ENCODE measurements at places on chromosomes 13 and 19.
A peak's percentile ranks its signal among the peaks of the same experiment; 100 is the strongest.

DNA sequence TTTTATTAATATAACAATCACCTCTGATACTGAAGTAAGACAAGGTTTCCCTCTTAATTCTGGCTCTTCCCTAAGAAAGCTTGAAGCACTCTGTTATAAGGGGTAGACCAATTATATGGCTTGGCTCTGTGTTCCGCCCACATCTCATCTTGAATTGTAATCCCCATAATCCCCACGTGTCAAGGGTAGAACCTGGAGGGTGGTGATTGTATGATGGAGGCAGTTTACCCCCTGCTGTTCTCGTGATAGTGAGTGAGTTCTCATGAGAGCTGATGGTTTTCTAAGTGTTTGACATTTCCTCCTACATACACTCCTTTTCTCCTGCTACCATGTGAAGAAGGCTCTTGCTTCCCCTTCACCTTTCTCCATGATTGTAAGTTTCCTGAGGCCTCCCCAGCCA is 363.8 kb upstream of the PCDH20 start:
- DNase-seq: no peak

DNA sequence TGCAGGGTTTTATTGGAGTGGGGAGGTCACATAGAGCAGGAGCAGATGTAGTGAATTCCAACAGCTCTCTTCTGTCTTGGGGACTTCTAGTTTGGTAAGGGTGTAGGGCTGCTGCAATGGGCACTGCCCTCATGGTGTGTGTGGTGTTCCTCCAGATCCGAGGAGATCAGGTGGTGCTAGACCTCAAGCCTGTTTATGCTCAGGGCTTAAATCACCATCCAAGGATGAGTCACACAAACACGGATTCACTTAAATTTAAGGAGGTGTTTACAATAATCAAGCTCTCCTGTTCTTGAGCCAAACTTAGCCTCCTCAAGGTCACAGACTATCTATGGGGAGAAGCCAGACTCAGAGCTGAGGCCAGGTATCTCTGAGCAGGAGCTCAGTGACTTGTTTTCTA is 23.0 kb downstream of the HS6ST3 start:
- DNase-seq: no peak

GRCh38 chr13:64248371-64249065 is 2832.9 kb upstream of the PCDH20 start:
- no peak for DNase-seq

- no peak for DNase-seq
Measured at GRCh38 chr13:51821606-51822005, 17.6 kb upstream of the DHRS12 start.

- no peak for DNase-seq
Measured at GRCh38 chr19:29411113-29411581, 114.6 kb upstream of the VSTM2B start.

GRCh38 chr13:32889986-32890565 is 126.1 kb upstream of the KL start:
- DNase-seq: no peak

- DNase-seq: peak; percentile 96
Measured at GRCh38 chr19:38869836-38870607, 8.1 kb downstream of the RINL start.

GRCh38 chr13:50941146-50941545 is 31.6 kb downstream of the RNASEH2B start:
- no peak for DNase-seq

GRCh38 chr13:31074756-31075155 is 86.9 kb downstream of the HSPH1 start:
- DNase-seq: no peak

DNA sequence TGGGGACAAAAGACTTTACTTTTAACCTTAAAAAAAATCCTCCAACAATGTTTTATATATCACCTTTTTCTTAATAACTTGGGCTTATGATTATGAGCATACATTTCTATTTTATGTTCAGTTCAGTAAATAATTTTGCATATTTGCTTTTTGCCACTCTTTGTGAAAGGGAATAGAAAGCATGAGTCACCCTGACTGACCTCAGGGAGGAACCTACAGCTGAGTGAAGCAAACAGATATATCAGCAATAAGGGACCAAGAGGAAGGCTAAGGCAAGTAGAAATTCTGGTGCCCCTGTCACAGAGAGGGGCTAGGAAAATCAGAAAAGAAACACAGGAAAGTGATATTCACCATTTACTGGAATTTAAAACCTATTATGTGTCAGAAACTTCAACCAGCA is 37.2 kb upstream of the SOHLH2 start:
- DNase-seq: no peak

- no peak for DNase-seq
Measured at GRCh38 chr13:58992478-58993042, 1171.2 kb downstream of the DIAPH3 start.

DNA sequence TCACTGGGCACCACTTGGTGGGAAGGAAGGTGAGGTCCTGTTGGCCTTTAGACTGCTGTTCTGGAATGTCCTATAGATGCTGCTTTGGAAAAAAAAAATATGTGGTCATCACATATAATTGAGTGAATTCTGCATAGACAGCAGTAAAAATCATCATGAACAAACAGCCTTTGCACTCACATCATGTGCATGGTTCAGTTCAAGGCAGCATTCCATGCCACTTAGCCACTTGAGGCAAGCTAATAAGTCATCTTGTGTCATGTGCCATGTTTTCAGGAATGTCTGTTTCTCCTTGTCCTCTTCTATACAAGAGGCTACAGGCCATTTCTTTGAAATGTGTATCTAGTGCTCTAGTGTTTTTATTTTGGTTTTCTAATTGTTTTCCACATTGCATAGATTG is 43.9 kb upstream of the TSC22D1 start:
- DNase-seq: no peak

GRCh38 chr19:18002347-18002850 is 5.6 kb upstream of the ARRDC2 start:
- no peak for DNase-seq

DNA sequence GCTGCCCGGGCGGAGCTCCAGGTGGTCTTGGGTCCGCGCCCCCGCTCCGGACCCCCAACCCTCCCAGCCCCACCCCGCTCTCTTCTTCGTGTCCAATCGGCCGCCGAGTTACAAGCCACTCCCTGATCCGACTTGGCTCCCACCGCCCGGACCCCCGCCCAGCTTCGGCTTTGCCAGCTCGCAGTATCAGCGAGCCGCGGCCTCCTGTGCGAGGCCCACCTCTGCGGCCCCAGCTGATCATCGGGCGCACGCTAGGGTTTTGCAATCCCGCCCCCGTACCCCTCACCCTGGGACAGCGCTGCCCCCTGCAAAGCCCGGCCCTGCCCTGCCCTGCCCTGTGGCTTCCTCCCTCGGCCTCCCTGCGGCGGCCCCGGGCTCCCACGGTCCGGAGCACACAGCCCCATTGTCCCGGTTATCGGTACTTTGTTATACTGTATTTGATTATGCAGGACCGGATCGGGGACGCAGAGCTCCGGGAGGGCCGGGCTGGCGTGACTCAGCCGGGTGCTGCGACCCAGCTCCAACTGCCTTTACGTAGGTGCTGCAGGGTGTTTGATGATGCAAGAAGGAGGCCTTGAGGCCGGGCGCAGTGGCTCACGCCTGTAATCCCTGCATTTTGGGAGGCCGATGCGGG is 598 bp upstream of the LPAR2 start:
- peak; percentile 65 for DNase-seq

DNA sequence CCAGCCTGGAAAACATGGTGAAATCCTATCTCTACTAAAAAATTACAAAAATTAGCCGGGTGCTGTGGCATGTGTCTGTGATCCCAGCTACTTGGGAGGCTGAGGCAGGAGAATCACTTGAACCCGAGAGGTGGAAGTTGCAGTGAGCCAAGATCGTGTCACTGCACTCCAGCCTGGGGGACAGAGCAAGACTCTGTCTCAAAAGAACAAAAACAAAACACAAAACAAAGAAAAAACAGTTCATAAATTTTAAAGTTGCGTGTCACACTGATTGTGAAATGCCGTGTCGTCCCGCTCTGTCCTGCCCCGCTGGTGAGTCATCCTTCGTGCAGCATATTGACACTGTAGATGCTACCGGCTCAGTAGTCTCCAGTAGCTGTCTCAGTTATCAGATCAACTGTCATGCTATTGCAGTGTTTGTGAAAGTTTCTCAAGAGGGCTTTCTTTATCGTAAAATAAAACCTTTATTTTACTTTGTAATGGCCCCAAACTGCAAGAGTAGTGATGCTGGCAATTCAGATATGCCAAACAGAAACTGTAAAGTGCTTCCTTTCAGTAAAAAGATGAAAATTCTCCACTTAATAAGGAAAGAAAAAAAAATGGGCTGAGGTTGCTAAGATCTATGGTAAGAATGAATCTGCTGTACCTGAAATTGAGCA is 36.4 kb upstream of the IGFL1 start:
- peak; percentile 38 for DNase-seq

GRCh38 chr13:51728275-51728673 is 75.7 kb downstream of the DHRS12 start:
- no peak for DNase-seq

DNA sequence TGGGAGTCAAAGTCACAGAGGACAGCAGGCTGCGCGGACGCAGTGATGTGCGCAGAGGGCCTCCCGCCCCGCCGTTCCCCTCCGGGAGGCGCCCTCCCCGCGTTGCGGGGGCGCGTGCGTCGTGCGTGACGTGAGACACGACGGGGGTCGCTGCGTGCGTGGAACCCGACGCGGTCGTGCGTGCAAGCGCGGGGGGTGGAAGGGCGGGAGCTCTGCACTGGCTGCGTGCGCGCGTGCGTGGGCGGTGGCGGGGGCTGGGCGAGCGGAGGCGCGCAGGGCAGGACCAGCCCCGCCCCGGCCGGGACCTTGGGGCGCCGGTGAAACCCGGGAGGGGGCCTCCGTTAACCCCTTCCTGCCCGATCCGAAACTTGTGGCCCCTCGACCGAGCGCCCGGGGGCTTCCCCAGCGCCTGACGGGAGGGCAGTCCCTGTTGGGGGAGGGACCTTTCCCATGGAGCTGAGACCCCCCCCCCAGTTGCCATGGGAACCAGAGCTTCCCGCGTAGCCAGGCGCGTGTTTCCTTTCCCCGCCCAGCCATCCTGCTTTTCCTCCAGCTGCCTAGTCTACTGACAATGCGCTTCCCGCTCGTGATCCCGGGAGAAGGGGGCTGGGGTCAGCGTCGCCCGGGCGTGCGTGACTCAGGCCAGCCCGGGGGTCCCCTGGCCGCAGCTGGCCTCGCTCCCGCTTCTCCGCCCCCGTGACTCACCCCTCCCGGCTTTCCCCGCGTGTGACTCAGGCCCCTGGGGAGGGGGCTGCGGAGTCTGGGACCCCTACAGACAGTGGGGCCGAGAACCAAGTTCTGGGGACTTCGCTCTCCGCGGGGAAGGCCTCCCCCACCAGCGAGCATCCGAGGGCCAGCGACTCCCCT is 7.3 kb upstream of the HOOK2 start:
- DNase-seq: peak; percentile 94

- DNase-seq: no peak
Measured at GRCh38 chr13:109235901-109236300, 550.5 kb downstream of the IRS2 start.

DNA sequence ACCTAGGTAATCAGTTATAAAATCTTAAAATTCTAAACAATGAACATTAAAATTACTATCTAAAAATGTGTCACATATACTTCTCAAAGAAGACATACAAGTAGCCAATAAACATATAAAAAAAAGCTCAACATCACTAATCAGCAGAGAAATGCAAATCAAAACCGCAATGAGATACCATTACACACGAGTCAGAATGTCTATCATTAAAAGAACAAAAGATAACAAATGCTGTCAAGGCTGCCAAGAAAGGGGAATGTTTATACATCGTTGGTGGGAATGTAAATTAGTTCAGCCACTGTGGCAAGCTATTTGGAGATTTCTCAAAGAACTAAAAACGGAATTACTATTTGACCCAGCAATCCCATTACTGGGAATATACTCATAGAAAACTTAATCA is 310.3 kb upstream of the EDNRB start:
- no peak for DNase-seq

GRCh38 chr19:42529248-42529764 is 1.0 kb upstream of the CEACAM1 start:
- DNase-seq: peak; percentile 76

DNA sequence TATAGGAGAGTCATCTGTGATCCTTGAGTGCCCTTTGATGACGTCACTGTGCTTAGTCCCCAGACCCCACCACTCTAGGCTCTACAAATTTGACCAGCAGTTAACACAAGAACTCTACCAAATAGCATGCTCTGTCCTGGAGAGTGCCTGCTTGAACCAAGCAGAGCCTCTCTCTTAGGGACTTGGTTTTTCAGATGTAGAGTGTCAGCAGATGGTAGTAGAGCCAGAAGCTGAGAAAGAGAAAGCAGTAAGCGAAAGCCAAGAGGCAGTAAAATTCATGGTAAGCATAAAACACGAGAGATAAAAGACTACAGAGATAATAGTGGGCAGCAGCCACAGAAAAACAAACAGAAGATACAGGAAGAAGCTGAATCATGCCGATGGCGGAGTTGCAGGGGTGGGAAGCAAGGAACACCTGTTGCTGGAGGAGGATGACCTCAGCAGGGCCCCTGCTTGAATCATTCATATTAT is 193.3 kb downstream of the SLC7A1 start:
- no peak for DNase-seq

- no peak for DNase-seq
Measured at GRCh38 chr13:42804244-42804874, 23.0 kb downstream of the FAM216B start.

GRCh38 chr13:110329258-110329657 is 22.2 kb downstream of the COL4A2 start:
- DNase-seq: no peak

- no peak for DNase-seq
Measured at GRCh38 chr13:32409561-32410421, 18.1 kb downstream of the N4BP2L1 start.

Data from stimulated activated CD4-positive, alpha-beta T cell treated with anti-CD3 and anti-CD28 coated beads, Interleukin-15, amount 100 ng/mL, for 24 hours (primary cell).